ENCODE measurements at places on chromosomes 16 and 17.

DNA sequence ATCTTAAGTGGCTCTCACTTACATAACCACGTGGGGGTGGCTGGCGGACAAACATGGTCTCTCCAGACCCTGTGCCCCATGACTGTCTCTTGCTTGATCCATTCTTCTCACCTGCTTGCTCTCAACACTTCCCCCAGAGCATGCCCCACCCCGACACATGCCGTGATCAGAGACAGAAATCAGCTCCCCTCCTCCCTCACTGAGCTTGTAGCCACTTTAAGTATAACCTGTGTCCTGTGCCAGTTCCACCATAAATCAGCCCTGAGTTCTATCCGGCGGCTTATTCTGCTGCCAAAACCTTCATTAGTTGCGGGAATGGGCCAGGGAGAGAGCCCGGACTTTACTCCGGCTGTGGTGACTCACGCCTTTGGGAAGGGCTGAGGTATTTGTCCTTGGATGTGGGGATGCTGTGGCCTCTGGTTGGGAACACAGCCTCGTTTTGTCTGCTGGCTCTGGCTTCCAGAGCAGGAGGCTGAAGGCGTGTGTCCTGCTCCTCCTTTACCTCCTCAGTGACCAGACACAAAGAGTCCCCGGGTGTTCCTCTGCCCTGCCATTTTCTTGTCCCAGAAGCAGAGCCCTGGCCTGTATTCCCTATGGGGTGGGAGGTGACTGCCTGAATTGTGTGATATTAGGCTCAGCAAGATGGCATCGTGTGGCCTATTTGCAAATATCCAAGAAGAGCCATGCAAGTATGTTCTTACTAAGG is 21.1 kb downstream of the ANKRD40 start:
- no peak for DNase-seq

DNA sequence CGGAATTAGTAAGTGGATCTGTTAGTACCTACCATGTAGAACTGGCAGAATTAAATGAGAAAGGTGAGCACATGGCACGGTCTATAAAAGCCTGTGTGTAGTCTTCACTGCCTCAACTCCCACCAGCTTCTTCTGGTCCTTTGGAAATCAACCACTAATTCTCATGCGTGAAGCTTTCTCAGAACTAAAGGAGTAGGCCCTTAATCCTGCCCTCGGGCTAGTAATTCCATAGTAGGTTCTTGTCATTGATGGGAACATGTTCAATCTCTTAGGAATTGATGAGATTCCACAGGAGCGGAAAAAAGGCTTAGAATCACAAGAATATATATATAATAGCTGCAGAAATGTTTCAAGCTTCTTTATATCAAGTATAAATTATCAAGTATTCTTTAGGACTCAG is 21.7 kb downstream of the CDR2 start:
- no peak for DNase-seq

DNA sequence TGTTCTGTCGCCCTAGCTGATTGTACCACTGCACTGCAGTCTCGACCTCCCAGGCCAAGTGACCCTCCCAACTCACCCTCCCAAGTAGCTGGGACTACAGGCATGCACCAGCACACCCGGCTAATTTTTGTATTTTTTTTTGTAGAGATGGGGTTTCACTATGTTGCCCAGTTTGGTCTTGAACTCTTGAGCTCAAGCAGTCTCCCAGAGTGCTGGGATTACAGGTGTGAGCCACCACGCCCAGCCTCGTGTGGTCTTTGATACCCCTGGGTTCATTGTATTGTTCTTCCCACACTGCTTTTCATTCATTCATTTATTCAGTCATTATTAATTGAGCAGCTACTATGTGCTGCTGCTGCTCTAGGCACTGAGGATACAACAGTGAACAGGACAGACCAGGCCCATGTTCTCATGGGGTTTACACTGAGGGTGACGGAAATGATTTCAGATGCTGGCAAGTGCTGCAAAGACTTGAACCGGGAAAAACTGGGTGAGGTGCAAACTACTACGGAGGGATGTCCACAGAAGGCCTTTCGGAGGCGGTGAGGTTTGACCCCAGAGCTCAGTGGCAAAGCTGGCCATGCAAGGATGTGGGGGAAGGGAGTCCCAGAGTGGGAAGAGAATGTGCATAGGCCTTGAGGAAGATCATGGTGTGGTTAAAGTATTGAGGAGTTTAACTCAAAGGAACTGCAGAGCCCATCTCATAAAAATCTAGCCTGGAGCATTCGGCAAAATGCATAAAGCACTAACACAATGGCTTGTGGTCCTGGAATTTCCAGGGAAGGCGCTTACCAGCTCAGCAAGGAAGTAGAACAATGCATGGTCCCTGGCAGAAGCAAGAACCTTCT is 10.9 kb downstream of the ABCC1 start:
- DNase-seq = no peak

DNA sequence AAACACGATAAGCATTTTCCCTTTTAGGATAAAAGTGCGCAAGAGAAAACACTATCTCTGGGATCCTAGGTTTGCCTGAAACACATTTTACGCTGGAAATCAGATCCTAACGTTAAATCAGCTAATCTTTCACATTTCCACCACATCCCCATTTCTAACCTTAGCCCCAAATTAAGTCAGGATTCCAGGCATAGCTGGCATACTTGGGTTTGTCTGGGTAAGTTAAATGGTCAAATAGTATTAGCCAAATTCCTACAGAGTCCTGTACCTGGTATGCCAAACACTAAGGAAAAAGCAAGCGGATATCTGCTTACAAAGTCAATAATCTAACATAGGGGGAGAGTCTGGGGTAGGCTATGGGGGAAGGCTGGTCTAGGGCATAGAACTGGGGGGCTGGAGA is 557.4 kb upstream of the ZFHX3 start:
- no peak for DNase-seq

- no peak for DNase-seq
Observed at GRCh38 chr16:27284865-27285675, 16.5 kb upstream of the NSMCE1 start.

DNA sequence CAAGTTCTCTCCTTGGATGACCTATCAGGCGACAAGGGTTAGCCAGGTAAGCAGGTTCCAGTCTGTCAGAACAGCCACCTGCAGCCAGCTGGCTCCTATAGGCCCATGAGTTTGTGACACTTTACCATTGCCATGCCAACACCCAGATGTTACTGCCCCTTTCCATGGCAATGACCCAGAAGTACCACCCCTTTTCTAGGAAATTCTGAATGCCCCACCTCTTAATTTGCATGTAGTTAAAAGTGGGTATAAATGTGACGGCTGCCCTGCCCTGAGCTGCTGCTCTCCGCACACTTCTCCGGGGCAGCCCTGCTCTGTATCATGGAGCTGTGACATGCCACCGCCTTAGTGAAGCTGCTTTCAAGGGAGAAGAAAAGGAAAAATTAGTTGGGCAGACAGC is 10.0 kb upstream of the SECTM1 start:
- no peak for DNase-seq

GRCh38 chr16:55144651-55145050 is 179.4 kb upstream of the IRX6 start:
- no peak for DNase-seq
